T-cell (primary cell): ENCODE measurements at places on chromosomes 12 and 14. TPM values are rescaled to one million over a fixed set of nuclear protein-coding genes. Genes with fewer than 3 reads are reported as not detected.

- DNase-seq = no peak
Observed at GRCh38 chr14:24665440-24665991, 31.5 kb upstream of the GZMB start.

GRCh38 chr12:69655616-69656340 lies 43.3 kb downstream of the BEST3 start:
- no peak for DNase-seq

DNA sequence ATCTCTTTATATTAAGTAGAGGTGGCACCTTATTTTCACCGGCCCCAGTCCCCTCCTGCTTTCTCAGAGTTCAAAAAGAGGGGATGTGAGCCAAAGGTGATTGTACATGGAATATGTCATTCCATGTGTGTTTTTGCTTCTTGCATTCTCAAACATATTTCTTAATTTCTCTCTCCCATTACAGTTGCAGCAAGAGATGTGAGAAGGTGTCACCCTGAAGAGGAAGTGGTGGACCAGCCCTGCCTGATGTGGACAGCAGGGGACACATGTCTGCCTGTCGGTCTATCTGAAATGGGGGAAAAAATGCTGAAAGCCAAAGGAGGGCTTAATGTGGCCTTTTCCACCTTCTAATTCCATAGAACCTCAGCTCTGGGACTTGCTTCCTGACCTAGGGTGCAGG lies 1.9 kb upstream of the FOXN3 start:
- no peak for DNase-seq

- DNase-seq = no peak
Observed at GRCh38 chr14:23646648-23647549, 10.7 kb downstream of the DHRS2 start.

DNA sequence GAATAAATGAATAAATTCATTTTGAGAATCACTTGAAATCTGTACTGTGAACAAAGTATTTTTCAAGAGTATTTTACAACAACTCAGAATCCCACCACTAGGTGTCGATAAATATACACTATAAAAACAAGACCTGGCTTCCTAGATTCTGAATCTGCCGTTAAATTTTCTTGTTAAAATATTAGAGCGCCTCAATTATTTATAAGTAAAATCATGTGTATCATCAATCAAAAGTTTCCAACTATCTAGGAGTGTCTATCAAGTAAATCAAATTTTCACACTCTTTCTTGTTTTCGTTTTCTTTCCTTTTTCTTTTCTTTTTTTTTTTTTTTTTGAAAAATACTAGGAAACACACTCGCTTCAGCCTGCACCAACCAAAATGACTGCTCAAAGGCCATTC lies 179.2 kb upstream of the DCN start:
- DNase-seq = no peak

DNA sequence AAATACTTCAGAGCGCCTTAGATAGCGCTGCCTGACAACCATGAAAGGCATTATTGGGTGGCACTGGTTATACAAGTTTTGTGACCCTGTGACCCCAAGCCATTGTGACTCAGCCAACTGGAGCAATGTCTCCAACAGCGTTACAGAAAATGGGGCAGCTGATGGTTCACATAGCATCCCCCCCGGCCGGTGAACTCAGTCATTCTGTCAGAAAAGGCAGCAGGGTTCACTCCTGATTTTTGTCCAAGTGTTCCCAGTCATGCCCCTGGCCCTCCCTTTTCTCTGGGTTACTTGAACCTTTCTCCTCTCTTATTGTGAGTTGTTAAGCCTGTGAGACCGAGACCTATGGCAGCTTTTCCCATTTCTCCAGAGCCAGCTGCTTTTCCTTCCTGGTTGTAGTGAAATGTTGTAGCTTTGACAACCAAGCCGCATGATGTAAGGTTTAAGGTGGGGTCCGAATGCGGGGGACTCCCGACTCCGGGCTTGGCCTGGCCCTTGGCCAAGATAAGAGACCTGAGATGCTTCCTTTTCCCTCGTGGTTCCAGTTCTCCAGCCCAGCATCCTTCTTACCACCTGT lies 22.0 kb downstream of the CD9 start:
- no peak for DNase-seq

GRCh38 chr14:70858641-70859040 lies 48.6 kb upstream of the PCNX1 start:
- no peak for DNase-seq

- DNase-seq = no peak
Observed at GRCh38 chr12:119802472-119802871, 74.6 kb downstream of the CIT start.

DNA sequence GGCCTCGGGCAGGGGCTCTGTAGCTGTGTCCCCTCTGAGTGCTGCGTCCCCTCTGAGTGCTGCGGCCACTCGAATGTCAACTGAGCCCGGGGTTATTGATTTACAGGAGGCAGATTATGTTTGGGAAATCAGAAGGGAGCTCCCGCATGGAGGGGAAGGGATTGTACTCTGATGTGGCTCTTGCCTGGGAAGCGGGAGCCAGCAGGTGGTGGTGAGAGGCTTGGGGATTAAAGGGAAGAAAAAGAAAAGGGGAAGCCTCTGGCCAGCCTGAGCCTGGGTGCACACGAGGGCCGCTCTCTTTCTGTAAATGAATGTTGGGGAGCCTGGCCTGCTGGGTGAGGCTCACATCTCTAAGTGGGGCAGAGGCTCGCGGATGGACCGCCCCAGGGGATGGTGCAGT lies 143.7 kb downstream of the AACS start:
- no peak for DNase-seq

GRCh38 chr12:29131539-29131938 lies 17.5 kb upstream of the FAR2 start:
- no peak for DNase-seq

GRCh38 chr12:102956738-102957327 lies 641 bp upstream of the ASCL1 start:
- no peak for DNase-seq

GRCh38 chr14:51079085-51079484 lies 15.8 kb downstream of the TRIM9 start:
- DNase-seq = no peak

GRCh38 chr12:57740656-57741412 lies 2.3 kb upstream of the AGAP2 start:
- peak; percentile 82 for DNase-seq

GRCh38 chr12:93663006-93663728 lies 14.0 kb upstream of the CRADD start:
- no peak for DNase-seq

- DNase-seq = no peak
Observed at GRCh38 chr12:5912011-5912410, 33.0 kb downstream of the ANO2 start.

DNA sequence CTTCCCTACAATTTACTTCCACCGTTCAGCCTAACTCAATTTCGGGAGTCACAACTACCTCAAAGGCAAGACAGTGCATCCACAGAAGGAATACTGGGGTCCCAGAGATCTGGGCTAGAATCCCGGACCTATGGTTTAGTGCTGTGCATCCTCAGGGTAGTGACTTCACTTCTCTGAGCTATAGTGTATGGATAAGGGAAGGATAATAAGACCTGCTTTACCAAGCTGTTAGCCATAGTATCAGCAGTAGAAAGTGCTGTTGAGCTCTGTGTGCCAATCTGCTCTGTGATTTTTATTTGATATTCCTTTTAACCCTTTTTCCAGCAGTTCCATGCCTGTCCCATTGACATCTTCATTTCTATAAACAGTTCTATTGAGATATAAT lies 1044.3 kb downstream of the BCL11B start:
- DNase-seq = no peak

Gene VASH1
- total RNA-seq = 14.9 TPM

Gene ATG14
- total RNA-seq = 18.1 TPM

Gene LTBR
- total RNA-seq = 0.88 TPM

Gene IFNG-AS1
- total RNA-seq = 6.2 TPM

Gene CPNE6
- not detected for total RNA-seq

Gene NPFF
- not detected for total RNA-seq

Gene CIPC
- 14.0 TPM for total RNA-seq

Gene UNC119B
- total RNA-seq = 24.2 TPM

Gene SLC25A47
- not detected for total RNA-seq
